ENCODE measurements at places on chromosomes 7 and 10.

GRCh38 chr7:150976529-150977381 is 1.4 kb downstream of the KCNH2 start:
- DNase-seq, result peak; percentile 79

DNA sequence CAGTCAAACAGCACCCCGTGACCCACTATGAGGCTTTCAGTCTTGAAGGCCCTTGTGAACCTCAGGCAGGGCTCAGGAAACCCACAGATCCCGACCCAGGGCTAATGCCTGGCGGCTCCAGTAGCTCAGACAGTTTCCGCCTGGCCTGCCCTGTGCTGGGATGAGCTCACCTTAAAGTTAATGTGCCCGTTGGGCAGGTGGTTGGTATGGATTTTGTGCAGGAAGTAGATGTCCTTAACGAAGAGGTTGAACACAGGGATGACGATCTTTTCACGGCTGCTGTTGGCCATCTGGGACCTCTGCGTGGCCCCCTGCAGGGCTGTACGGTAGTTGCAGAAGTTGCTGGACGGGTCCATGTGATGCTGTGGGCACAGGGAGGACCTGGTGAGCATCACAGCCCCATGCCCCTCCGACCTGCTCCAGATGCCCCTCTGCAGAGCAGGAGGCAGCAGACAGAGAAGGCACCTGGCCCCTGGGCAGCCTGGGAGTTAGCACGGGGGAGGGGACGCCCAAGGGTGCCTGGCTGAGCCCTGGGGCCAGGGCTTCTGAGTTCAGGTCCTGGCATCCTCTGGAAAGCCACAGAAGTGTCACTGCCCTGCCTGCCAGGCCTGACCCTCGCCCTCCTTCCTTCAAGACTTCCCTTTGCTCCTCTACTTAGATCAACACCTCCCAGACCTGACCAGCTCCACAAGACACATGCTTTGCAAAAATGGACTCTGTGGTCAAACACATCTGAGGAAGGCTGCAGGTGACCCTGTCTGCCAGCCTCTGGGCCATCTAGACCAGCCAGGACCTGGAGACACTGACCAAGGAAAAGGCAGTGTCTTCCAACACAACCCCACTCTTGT is 59.8 kb downstream of the CSGALNACT2 start:
- no peak for DNase-seq

- peak; percentile 17 for DNase-seq
Measured at GRCh38 chr7:151410405-151411390, 860 bp upstream of the WDR86 start.

DNA sequence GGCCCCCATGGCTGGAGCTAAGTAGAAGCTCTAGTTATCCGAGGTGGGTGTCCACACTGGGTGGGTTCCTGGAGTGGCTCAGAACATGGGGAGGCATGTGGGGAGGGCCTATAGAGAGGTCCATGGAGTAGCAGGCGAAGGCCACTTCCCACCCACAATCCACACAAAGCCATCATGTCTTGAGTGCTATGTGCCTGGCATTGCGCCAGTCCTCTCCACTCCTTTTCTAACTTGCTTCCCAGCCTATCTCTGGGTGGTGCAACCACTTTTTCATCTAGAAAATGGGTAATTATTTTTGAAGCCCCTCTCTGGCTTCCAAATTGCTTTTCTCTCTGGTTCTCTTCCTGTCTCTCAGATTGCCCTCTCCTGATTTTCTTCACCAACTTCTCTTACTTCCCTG is 263.6 kb downstream of the PHTF2 start:
- no peak for DNase-seq

DNA sequence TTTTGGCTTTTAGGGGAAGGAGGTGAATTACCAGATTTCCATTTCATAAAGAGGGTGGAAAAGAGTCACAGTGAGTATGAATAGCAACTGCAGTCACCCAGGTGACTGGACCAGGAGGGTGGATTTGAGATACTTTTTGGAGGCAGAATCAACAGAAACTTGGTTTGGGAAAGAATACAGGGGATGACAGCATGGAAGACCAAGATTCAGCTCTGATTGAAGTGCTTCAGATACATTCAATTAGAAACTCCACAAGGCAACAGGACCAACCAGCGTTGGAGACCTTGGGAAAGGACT is 83.0 kb downstream of the SGMS1 start:
- DNase-seq, result no peak

DNA sequence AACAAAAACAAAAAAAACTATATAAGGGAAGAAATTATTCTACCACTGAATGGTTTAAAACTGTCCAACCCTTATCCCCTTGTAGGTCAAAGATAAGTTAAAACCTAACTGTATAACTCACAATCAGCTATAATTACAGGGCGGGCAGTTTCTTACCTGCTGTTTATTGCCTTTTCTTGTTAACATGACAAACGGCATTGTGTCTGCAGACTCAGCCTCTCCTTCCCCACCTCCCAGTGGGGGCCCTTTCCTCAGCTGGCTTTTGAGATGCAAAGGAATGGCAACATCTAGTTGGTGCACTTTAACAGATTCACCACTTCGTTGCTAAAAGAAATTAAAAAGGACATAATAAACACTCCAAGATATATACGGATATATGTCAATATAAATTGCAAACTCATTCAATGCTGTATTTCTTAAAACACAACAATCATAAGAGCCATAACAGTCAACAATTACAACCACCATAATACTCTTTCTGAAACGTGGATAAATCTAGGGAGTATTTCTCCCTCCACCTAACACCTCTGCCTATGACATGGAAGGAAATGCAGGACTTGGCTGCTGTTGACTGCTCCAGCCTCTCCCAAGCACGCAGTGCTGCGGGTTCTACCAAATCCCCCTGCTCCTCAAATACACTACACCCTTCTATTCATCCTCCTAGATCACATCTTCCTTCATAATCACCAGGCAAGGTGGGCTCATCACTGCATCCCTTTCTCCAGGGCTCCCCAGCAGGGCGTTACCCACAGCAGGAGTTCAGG is 106.0 kb downstream of the UPF2 start:
- DNase-seq, result no peak

DNA sequence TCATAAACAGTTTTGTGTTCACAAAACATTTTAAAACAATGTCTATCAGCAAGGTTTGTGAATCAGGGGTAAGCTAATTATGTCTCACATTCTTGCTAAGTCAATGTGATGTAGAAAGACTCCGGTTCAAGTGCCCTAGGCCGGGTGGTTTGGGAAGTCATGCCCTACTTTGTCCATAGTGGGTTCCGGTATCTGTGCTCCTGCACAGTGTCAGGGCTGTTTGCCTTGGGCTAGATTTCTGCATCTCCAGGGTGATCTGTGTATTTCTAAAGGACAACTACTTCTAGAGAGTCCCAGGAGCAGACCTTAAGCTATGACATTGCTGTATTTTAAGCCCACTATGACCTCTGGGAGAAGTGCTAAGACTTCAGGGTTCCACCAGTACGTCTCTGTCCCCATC is 504.1 kb downstream of the PLXNA4 start:
- DNase-seq, result no peak

DNA sequence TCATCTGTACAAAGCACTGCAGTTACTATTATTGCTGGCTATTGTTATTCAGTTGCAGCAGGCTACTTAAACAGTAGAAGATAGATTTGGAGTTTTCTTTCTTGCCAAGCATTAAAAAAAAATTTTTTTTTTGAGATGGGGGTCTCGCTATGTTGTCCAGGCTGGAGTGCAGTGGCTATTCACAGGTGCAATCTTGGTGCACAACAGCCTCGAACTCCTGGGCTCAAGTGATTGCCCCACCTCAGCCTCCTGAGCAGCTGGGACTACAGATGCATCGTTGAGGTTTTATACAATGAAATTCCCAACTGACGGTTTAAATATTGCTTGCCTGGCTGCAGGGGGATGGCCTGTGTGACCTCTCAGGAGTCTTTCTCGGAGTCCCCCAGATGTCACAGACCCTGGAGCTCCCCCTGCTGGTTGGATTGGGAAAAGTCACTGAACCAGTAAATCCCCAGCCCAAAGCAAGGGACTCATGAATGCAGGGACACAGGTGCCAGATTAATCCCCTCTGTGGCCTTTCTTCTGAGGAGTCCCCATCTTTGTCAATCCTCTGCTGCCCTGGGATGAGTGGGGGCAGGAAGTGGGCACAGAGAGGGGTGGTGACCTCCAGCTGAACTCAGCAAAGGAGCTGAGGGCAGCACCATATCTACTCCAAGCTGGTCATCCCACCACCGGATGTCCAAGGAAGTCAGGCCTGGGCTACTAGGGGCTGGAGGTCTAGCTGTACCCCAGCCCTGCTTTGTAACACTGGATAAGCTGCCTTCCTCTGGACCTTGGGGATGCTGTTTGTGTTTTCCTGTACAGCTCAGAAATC is 149.6 kb downstream of the C10orf105 start:
- peak; percentile 47 for DNase-seq

- DNase-seq, result no peak
Measured at GRCh38 chr10:4931587-4931986, 31.6 kb upstream of the AKR1C1 start.

- DNase-seq, result no peak
Measured at GRCh38 chr7:141461924-141462323, 89.3 kb upstream of the AGK start.

DNA sequence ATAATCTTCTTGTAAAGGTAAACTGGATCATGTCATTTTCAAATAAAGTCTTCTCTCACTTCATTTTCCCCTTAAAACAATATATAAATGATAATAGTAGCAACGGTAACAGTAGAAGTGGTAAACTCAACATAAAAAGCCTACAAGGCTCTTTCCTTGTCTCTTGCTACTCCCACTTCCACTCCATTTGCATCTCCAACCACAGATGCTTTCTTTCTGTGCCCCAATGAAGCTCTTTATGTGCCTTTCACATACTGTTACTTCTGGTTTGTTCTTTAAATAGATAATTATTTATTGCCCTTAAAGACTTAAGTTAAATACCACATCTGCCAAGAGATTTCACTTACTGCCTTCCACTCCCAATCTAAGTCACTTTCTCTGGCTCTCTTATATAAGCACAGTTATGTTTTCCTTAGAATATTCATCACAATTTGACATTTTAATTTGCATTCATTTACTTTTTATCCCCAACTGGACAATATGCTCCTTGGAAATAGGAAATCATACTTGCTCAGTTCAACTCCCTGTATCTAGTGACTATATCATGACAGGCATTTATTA is 149.9 kb downstream of the CRPPA start:
- DNase-seq, result no peak

DNA sequence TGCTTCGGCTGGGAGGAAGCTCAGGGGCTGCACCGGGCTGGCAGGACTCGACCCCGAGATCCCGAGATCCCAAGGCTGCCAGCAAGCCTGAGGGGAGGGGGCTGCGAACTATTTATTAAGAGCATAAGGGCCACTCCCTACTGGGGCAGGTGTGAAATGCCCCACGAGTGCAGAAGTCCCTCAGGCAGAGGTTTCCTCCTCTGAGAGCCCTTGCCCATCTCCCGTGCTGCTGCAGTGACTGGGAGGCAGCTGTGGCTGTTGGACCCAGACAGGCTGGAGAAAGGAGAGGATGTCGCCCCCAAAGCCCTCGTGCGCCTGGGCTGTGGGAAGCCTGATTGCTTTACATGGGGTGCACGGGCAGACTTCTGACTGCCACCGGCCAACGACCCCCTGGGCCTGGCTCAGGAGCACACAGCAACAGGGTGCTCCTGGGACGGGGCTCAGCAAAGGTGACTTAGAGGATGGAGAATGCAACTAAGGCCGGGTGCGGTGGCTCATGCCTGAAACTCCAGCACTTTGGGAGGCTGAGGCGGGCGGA is 39.8 kb downstream of the RGS10 start:
- no peak for DNase-seq

DNA sequence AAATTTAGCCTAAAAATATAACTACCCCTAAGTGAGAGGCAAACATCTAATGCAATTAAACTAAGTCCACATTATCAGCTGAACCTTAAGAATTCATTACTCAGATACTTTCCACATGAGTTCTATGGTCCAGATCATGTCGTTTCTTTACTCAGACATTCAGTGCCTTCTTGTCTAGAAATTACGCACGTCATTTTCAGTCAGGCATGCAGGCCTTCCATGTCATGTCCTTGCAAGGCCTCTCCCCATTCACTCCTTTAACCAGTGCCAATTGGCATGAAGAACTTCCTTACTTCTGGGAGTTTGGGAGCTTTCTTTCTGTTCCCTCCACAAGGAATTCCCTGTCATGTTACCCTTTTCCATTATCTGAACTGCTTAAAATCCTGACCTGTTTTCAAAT is 118.8 kb downstream of the NRP1 start:
- no peak for DNase-seq

DNA sequence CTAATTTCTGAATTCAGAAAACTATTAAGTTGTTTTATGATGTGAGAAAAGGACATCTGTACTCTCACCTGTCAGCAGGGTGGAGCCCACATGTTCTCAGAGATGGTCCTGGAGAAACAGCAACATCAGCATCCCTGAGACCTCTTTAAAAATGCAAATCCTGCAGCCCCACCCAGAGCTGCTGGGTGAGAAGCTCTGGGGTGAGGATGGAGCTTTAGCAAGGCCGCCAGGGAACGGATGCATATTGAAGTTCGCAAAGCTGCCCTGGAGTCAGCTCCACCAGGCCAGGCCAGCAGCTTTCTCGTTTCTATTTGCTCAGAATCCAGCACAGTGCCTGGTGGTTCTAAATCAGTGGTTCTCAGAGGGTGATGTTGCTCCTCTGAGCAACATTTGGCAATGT is 49.1 kb downstream of the PRKCQ start:
- no peak for DNase-seq

GRCh38 chr10:121121462-121121861 is 270.3 kb downstream of the WDR11 start:
- no peak for DNase-seq

- no peak for DNase-seq
Measured at GRCh38 chr10:53487019-53487983, 714.7 kb upstream of the MBL2 start.

Measured in NCI-H345 (cell line).